Stimulated activated CD8-positive, alpha-beta memory T cell treated with anti-CD3 and anti-CD28 coated beads, Interleukin-15, amount 100 ng/mL, for 48 hours (primary cell): ENCODE measurements at places on chromosomes 5 and 9.

DNA sequence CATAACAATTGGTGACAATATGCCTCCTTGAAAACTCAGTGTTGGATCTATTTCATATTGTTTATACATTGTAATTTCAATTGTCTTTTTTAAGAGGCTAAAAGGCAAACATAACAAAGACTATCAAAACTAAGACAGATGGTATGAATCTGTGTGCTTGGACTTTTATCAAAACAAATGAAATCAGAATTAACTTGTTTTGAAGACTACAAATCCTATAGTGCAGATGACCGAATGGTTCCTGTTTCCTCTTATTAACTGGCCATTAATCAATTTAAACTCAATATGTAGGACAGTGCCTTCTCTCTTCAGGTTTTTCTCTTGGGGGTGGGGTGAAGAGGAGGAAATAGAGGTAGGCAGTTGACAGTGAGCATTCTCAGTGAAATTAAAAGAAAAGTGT, 366.9 kb upstream of the GRAMD2B start:
- no peak for DNase-seq

DNA sequence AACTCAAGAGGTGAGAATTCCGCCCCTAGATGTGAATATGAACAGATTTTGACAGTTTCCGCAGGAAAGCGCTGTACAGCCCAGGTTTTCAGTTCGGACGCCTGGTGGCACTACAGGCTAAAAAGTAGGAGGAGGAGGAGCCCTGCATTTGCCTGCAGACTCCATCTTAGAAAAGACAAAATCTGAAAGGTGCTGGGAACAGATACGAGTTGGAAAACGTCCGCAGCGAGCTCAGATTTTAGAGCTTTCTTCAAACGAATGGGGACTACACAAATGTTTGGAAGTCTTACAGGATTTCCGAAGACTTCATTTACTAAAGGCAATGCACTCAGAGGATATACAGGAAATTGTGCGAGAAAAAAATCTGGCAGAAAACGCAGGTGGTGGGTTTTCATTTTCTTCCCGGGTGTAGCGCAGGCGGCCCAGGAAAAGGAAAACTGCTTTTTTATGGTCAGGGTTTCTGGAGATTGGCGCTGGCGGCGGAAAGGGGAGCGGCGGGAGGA, 9.9 kb upstream of the PCDHB2 start:
- peak; percentile 4 for DNase-seq

DNA sequence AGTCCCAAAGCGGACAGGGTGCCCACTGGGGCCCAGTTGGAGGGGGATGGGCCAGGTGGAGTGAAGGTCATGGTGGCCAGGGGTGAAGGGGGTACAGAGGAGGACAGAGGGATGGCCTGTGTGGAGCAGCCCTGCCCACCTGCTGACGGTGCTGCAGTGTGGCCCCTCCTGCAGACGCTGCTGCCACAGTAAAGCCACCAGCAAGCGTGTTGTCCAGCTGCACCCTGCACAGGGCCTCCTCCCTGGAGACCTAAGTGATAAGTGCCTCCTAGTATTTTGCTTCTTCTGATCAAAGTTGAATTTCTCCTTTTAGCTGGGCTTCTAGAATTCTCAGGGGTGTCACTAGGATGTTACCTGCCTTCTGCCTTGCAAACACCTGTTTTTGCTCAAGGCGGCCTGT, 299.3 kb upstream of the IRX4 start:
- DNase-seq: no peak

GRCh38 chr5:117494188-117494587, 919.6 kb upstream of the SEMA6A start:
- no peak for DNase-seq

GRCh38 chr5:167903659-167904058, 387.8 kb upstream of the WWC1 start:
- DNase-seq: no peak

DNA sequence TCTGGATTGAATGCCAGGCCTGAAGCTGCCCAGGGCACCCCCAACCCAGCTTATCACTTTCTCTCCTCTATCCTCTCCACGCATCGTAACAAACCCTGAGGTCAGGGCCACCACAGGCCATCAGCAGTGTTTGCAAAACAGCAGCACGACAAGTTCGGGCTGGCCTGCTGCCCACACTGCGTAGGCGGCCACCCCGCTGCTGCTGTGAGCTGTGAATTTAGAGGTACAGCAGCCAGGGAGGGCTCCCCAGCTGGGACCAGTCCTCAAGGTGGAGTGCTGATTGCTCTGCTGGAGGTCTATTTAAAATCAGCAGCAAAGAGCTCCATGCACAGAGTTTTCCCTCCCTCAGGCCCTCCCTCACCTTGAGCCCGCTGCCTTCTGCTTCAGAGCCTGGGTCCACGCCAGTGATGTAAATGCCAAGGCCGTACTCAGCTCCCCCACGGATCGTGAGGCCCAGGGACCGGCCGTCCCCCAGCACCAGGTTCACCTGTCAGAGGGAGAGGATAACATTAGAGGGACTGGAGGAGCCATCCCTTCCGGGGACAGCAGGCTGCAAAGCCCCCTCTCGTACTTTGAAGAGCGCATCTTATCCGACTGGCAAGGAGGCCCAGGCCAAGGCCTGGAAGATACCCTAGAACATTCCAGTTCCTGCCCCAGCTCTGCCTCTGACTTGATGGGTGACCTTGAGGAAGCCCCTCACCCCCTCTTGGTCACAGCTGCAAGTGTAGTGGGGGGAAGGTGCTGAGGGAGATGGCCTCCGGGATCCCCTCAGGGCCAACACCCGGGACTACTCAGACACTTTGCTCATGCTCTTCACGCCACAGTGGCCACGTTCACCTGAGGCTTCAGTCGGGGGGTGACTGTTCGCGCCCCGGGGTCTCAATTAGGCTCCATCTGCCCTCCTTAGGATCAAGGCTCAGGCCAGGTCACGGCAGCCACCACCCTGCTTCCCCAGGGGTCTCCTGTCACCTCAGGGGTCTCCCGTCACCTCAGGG, 39.1 kb downstream of the WHRN start:
- no peak for DNase-seq

- DNase-seq: no peak
These were observed 225.2 kb upstream of the TRPC7 start for GRCh38 chr5:136590581-136590980.

DNA sequence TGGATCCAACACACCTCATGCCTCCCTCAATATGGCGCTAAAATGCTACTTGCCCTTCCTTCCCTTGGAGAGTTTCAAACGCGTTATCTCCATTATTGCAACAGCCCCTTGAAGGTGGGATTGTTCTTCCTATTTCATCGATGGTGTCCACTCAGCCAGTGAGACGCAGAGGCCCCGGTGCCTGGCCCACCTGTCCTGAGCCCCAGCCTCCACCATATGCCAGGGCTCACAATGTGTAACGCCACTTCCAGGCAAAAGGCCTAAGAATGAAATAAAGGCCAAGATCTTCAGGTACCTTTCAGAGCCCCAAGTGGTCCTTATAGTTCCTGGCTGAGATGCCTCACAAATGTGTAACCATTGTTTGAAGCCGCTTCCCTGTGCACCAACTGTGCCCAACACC, 170.7 kb upstream of the PHYKPL start:
- DNase-seq: no peak

DNA sequence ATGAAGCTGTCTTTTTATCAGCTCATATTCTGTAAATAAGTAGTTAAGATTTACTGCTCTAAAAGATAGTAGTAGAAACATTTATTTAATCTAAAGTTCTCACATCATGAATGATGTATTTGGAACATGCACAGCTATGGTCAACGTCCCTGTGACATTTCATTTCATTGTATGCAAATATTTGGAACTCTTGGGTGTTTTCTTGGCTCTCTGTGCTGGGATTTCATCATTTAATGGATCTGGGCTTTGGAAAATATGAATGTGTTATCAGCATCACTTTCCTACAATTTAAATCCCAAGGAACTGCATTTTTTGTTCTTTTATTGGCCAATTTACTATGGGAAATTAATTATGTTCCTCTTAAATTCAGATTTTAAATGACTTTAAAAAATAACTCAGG, 462.9 kb downstream of the SEMA5A start:
- no peak for DNase-seq

GRCh38 chr9:108812396-108813025, 43.3 kb downstream of the ACTL7B start:
- DNase-seq: no peak

DNA sequence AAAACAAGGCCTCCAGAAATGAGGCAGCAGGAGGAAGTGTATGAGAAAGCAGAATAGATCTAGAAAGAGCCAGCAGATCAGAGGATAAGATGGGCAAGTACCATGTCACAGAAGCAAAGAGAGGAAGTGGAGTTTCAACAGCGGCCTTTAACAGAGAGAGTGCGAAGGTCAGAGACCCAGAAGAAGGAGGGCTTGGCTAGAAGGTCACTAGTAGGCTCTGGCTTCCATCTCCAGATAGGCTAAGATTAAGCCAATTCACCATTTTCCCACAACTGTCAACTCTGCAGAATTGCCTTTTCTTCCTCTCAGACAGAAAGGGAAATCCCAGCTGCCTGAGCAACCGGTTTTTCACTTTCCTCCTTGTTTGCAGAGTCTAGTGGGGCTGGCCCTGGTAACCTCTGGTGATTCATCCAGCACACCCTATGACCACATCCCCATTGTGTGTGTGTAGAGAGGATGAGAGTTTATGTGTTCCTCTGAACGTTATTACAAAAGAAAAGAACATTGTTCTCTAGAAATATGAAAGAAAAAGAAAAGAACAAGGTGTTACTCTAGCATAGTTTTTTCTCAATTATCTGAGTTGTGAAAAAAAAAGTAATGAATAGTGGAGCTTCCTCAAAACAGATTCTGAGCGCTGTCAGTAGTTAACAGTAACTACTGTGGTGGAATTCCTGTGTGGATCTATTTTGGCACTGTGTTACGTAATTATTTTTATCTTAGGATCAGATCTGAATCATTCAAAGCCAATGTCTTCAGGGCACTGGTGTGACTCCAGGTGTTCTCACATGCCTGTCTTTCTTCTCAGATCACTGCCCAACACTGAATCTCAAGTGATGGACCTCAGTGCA, 220.4 kb downstream of the ARRDC3 start:
- DNase-seq: peak; percentile 54

GRCh38 chr9:20553558-20554149, 68.6 kb downstream of the MLLT3 start:
- no peak for DNase-seq

DNA sequence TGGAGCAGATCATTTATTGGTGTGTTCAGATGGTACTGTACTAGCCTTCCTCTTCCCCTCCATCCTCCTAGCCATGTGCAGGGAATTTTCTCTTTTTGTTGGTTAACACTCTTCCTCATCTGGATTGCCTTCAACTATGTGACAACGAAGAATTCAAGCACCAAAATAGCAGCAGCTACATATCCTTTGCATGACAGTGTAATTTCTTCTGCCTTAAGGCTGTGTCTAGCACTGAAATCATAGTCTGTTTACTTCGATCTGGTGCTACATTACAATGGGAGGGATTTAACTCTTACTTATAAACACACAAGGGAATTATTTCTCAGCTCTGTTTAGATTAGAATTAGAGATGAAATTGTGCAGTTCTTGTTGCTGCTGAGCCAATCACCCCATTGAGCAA, 260.4 kb downstream of the ARL15 start:
- DNase-seq: no peak

- DNase-seq: no peak
These were observed 34.2 kb downstream of the RAB24 start for GRCh38 chr5:177269232-177269895.

GRCh38 chr5:135349886-135350285, 49.1 kb downstream of the MACROH2A1 start:
- no peak for DNase-seq

DNA sequence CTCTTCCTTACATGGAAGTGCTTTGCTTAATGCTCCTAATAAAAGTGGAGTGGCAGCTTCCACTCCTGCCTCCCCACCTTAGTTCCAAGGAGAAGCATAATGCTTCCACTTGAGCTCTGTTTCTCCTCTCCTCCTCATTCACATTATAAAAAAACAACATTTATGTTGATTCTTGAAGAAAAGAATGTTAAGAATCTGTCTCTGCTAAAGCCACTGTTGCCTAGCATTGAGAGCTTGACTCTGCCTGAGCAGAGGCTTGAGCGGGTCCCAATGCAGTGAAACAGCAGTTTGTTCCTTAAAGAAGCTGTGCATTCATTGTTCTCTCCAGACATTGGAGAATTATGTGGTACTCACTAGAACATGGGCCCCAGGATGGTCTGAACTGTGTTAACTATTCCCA, 101.5 kb upstream of the GHR start:
- no peak for DNase-seq

GRCh38 chr9:134325096-134325812, 1.0 kb upstream of the RXRA start:
- DNase-seq: no peak

- no peak for DNase-seq
These were observed 19.7 kb downstream of the CARTPT start for GRCh38 chr5:71738662-71739361.

DNA sequence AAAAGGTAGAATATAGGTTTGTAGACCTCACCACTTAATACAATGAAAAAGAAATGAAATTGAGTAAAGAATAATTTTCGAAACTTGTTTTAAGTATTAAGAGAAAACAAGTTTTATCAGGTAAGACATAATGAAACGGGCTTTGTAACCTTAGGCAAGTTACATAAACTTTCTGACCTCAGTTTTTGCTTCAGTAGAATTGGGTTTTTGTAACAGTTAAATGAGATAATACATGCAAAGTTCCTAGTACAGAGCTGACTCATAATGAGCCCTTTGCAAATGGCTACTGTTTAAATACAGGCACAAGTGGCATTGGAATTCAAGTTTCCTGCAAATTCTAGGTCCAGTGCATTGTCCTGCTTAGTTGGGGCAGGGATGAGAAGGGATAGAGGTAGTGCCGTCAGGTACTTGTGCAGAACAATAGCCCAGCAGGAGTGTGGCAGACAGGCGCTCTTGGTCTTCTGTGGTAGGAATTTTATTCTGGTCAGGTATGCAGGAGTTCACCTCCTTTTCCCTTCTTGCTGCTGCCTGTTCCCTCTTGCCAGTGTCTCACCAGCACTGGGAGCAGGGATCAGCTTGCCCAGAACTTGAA, 203.8 kb downstream of the PBX3 start:
- DNase-seq: no peak

DNA sequence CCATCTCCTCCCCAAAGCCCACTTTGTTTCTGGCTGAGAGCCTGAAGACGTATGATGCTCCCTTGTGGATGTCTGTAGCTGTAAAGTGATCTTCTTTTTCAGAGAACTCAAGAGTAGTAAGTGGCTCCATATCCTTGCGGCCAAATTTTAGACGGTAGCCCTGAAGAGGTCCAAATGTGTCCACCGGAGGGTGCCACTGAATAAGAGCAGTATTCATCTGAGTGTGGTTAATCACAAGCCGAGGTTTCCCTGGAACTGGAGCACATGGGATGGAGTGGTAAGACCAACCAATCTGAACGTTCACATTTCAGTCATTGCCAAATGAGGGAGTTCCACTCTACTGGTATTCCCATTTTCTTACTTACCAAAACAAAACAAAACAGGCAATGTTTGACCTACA, 686.5 kb upstream of the DMAC1 start:
- no peak for DNase-seq

DNA sequence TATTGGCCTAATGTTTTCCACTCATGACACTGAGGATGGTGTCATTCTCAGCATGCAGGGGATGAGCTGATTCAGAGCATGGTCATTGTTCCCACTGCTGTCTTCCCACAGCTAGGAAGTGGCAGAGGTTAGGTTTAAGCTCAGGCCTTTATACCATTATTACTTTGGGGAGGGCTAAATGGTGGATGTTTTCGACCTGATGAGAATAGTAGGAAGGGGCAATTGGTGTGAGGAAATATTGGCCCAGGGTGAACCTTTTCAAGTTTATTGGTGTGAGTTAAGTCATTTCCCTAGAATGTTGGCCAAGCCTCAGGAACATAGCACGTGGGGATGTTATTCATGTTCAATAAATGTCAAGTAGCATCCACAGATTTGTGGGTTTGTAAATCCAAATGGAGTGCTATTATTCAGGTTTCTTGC, 59.6 kb downstream of the ARHGAP26 start:
- no peak for DNase-seq

- DNase-seq: no peak
These were observed 23.2 kb upstream of the TERT start for GRCh38 chr5:1317921-1318565.
